Activated CD4-positive, CD25-positive, alpha-beta regulatory T cell (primary cell): ENCODE measurements at places on chromosomes 7 and 10.

- no peak for DNase-seq
Observed at GRCh38 chr7:115888981-115889668, 141.4 kb downstream of the TFEC start.

GRCh38 chr7:5699467-5700384, 81.7 kb downstream of the RNF216 start:
- DNase-seq, result no peak

- no peak for DNase-seq
Observed at GRCh38 chr7:143373255-143373794, 7.8 kb upstream of the ZYX start.

DNA sequence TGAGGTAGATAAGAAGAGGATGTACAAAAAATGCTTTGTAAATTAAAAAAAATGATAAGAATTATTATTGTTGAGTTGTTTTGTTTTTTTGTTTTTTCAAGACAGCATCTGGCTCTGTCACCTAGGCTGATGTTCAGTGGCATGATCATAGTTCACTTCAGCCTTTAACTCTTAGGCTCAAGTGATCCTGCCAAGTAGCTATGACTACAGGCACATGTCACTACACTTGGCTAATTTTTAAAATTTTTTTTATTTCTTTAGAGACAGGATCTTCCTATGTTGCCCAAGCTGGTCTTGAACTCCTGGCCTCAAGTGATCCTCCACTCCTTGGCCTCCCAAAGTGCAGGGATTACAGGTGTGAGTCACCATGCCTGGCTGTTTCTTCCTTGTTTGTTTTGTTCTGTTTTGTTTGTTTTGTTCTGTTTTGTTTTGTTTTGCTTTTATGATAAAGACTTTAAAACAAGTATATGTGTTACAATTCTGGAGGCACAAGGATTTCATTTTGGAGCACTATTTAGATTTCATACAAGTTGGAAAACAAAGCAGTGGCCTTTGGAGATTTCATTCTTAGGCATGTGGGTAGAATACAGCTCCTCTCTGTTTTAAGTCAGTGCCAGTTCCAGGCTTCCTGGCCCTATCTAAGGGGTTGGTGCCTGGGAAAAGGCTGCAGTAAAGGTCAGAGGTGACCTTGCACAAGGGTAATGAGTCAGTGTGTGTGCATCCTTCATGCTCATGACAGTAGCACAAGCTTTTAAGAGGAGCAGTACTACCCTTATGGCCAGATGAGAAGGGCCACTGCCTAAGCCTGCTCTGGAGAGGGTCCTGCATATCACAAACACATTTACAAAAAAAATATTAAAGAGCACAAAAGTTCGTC, 17.9 kb downstream of the FGFBP3 start:
- DNase-seq, result no peak

DNA sequence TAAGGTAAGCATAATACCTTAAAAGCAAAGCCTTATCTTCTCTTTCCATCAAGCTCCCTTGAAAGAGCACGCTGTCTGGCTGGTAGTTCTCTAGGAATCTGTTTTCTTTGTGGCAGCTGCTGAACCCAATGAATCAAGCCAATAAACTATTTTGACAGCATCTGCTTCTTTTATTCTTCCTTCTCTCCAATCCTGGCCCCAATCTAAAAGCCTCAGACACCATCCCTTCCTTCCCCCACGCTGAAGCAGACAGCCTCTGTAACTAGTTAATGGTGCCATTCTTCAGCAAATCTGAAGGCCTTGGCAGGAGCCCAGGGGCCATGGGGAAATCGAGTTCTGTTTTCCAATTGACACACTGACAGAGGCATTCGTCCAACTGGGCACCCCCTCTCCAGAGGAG, 186.6 kb upstream of the LYZL1 start:
- DNase-seq, result no peak

GRCh38 chr10:7703140-7703539, at the start of gene ITIH2:
TSS of gene ITIH2 (plus strand) at chr10:7703316. CDS start at chr10:7703435, 119 bp downstream.
- no peak for DNase-seq

- DNase-seq, result no peak
Observed at GRCh38 chr10:123150986-123151736, 3.0 kb upstream of the BUB3 start.

DNA sequence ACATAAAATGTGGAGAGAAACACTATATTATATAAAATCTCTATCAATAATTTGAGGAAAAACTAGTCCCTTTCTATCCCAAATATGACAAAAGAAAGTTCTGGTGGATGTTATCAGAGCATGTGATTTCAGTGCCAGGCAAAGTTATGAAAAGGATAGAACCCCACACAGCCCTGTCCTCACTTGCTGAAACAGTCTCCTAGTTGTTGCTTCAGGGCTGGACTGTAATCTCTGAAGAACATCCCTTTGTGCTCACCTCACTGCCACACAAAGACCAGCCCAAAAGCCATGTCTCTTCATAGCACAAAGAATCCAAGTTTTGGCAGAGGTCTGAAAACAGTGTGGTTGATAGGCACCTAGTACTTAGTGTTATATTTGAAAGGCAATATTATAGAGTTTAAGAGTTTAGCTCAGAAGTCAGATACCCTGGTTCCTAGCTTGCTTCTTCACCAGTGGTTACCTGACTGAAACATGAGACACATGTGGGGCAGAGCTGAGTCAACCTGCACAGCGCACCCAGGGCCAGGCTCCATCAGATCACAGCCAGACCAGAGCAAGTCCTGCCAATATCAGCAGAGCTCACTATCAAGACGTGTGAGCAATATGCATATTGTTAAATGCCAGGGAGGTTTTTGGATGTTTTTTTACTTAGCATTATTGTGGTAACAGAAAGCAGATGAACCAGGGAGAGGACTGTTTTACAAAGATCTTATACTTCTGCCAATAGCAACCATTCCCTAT, 25.0 kb downstream of the CYP3A7 start:
- DNase-seq, result no peak

DNA sequence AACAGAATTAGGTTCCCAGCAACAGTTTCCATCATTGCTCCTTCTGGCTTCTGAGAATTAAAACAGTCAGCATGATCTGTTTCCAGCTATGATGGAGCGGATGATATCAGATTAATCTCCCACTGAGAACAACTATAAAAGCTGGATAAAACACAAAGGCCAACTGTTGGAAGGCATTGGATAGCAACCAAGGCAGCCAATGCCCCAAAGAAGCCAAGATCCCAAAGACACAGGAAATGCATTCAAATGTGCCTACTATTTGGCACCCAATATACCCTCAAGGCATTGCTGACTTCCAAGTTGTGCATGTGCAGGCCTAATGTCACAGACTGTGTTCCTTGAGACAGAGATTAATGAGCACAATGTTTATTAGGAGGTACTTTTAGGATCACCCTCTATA, 259.3 kb downstream of the ARHGAP12 start:
- DNase-seq, result no peak

DNA sequence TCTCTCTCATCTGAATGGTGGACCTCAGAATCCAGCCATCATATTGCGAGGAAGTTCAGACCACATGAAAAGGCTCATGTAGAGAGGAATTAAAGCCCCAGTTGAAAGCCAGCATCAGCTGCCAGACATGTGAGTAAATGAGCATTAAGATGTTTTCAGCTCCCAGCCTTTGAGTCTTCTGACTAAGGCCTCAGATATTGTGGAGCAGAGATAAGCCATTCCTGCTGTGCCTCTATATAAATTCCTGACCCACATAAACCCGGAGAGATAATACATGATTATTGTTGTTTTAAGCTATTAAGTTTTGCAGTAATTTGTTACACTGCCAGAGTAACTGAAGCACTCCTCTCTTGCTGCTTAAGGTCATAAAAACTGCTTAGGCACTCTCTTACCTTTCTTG, 14.6 kb downstream of the FAM149B1 start:
- no peak for DNase-seq

- no peak for DNase-seq
Observed at GRCh38 chr10:52805414-52806285, 33.1 kb upstream of the MBL2 start.

DNA sequence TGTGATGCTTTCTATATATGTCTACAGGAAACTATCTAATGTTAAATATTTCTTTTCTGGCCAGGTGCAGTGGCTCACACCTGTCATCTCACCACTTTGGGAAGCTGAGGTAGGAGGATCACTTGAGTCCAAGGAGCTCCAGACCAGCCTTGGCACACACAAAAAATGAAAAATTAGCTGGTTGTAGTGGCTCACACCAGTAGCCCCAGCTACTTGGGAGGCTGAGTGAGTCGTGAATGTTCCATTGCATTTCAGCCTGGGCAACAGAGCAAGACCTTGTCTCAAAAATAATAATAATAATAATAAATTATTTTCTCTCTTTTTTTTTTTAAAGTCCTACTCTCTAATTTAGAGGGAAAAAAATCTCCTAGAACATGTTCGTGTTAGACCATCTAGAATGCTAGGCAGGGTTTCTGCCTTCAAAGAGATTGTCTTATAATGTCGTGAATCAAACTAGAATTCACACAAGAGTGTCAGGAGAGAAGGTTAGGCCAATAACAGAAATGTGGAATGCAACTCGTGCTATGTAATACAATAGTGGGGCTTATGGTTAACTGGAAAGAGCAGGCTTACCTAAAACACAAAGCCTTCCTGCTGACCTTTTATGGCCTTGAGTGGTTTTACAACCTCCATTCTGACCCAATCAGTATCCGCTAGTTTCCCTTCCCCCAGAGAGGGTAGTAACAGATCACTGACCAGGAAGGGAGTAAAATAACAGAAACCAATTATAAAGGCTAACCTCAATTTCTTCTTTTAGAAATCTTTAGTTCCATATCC, 46.3 kb downstream of the MYOF start:
- DNase-seq, result no peak

DNA sequence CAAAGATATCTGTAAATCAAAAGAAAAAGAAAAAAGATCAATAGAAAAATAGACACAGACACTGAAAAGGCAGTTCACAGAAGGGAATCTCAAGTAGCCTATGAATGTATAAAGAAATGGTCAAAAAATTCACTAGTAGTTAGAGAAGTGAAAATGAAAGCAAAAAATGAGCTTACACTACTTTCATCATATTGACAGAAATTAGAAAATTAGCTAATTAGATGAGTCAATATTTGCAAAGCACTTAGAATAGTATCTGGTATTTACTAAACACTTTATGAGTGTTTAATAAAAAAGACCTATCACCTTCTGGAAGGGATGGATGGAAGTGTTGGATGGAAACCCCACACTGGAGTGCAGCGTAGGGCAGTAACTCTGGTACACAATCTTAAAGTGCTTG, 1.7 kb upstream of the CFAP58 start:
- no peak for DNase-seq

DNA sequence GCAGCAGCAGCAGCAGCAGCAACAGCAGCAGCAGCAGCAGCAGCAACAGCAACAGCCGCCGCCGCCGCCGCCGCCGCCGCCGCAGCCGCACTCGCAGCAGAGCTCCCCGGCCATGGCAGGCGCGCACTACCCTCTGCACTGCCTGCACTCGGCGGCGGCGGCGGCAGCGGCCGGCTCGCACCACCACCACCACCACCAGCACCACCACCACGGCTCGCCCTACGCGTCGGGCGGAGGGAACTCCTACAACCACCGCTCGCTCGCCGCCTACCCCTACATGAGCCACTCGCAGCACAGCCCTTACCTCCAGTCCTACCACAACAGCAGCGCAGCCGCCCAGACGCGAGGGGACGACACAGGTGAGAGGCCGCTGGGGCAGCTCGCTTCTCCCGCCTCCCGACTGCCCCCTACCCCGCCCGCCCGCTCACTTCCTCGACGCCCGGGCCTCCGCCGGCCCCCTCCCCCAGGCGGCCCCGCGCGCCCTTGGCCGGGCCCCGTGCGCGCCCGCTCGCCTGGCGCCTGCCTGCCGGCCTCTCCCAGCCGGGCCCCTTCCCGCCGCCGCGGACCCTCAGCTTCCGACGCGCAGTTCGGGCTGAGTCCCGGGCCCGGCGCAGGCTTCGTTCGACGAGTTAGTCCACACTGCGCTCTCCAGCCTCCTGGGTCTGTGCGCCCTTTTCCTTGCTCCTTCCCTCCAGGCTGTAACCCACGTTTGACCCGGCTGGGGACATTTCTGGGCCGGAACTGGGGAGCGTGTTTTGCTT, 882 bp downstream of the DLX6 start:
- no peak for DNase-seq

DNA sequence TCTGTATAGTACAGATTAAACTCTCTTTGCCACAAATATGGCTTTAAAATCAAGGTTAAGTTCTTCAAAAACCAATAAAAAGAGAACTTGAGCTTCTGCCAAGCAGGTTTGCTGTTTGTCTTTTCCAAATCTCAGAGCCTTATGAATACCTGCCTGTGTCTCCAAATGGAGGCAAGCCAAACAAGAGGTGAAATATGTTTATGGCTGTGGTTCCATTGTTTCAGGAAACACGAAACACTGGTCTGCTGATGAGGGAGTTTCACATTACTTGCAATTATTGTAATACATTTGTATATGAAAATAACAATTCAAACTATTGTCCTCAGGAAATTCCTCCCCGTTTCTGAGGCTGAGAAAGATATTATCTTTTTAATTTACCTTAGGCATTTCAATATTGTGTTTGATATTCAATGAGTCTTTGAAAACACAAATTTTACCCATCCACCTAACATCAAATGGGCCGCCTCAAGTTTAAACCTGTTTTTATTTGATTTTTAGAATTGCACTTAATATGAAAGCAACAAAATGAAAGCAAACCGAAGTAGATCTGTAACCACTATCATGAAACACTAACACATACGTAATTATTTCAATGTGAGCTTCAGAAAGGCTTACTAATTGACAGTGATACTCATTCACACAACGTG, 359.3 kb downstream of the HGF start:
- no peak for DNase-seq

GRCh38 chr7:129780257-129780973, 168.9 kb downstream of the NRF1 start:
- DNase-seq, result peak; percentile 31

- no peak for DNase-seq
Observed at GRCh38 chr7:518630-519483, 789 bp downstream of the PDGFA start.
